GM23248 (cell line): ENCODE measurements at places on chromosomes 1 and 21.

GRCh38 chr1:21651214-21652042, 17.7 kb downstream of the RAP1GAP start:
- peak; percentile 41 for DNase-seq

DNA sequence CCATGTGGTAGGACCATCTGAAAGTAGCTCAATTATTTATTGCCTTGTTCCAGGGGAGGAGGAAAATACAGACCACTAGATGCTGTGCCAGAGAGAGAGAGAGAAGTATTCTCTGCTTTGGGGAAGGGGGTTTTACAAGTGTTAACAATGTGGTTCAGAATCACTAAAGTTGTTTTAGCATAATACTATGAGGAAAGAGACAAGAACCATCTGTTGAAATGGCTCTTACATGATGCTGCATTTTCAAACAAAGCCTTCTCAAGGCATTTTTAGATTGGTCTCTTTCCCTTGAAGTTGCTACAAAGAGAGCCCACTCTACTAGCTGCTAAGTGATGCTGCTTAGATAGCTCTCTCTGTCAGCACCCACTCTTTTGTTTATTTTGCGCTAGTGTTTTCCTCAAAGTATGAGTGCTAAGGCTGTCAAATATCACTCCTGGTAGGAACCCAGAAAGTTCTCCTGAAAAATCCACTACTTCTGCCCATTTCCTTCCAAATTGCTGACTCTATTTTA, 255.1 kb downstream of the NFIA start:
- peak; percentile 24 for DNase-seq

DNA sequence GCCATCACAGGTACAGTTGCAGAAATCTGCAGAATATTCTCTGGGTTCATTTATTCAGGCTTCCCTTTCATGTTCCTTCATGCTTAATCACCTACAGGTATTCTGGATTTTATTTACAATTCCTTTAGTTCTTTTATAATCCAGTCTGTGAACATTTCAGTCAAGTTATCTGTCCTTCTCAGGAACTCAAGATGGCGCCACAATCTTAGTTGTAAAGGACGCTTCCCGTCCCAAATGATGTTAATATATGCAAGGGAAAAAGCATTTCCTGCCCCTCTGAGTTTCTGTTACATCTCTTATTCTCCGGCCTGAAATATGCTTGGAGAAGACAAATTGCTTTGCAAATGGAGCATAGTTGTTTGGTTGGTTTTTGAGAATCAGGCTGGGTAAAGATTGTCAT, 19.3 kb downstream of the F3 start:
- DNase-seq, result peak; percentile 83

DNA sequence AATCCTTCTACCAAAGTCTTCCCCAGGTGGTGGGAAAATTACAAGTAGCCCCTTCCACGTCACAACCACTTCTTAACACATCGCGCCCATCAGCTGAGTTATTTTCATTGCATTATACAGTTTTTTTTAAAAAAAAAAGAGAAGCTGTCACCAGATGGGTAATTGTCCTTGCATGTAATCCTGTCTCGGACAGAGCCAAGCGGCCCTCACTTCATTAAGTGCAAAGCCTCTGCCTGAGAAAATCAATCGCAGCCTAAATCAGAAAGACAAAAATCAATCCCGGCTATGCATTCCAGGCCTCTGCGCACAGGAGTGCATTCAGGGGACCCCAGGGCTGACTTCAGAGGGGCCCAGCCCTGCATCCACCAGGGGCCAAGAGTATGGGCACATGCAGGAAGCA, 538.9 kb downstream of the NPHP4 start:
- no peak for DNase-seq

DNA sequence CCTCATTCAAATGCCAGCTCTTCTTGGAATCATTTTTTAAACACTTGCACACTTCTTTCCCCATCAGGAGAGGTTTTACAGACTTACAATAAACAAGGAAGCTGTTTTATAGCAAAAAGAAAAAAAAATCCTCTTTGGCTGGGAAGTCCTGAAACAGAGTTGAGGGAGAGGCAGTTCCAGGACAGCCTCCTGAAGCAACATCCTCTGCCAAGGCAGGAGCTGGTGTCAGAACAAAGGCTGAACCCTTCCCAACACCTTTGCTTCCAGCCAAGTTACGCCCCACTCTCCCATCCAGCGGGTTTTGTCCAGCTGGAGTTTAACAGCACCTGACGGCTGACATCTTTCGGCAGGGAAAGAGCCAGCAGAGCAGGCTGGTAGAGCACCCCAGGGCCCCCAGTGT, 287.8 kb downstream of the RRAGC start:
- DNase-seq, result no peak

DNA sequence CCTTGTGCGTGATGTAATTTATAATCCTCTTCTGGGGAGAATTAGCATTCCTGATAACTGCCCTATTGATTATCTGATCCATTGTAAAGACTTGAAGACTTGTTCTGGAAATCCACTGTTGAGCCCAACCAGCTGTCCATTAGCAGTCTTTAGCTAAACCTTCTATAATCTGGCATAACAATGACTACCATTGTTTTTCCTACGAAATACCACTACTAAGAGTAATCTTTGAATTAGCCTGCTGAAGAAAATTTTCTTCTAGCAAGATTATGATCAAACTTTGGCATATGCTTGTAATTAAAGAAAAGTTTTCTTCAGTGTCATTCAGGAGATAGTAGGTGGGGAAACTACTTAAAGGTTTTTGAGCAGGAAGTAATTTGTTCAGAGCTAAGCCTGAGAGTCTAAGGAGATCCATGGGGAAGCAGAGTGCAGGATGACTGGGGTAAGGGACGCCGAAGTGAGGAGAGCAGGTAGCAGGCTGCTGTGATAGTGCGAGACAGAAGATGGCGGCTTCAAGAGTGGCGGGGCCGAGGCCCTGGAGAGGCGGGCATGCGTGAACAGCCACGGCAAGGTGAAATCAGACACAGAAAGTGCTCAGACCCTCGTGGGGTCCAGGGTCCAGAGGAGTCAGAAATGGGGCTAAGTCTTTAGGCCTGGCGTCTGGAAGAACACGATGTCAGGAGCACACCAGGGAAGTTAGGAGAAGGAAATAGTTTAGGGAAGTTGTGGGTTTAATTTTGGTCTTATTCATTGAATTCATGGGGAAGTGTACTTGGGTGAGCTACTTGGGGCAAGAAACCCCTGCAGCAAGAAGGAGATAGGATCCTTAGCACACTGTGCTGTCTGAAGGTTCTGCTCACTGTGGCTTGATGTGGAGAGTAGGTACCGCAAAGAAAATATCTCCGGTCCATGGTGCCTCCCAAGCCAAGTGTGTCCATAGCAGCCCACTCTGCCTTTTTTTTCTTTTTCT, 112.6 kb upstream of the ADAR start:
- peak; percentile 41 for DNase-seq

GRCh38 chr1:207787776-207788175, 35.9 kb downstream of the CD46 start:
- peak; percentile 41 for DNase-seq

DNA sequence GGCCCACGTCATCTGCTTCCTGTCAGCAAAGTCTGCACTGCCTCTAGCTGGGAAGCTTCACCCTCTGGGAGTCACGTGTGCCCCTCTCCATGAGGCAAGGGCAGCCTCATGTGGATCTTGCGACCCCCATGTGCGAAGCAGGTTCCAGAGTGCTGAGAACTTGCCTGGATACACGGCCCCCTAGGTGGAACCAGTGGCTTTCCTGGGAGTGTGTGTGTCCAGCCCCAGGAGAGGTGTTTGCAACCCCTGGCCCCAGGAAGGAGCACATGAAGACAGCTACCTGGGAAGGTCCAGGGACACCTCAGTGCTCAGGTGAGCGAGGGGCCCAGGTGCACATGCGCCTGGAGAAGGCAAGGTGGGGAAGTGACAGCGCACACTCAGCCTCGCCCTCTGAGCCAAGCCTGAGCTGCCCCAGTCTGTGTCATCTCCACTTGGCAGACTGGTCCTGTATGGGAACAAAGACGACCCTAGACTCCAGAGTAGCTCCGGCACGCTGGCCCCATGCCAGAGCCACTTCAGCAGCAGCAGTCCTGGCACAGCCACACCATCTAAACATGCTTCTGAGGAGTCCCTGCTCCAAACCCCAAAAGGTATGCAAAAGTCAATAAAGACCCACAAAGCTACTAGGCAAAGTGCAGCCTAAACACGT, 8.9 kb downstream of the LSS start:
- no peak for DNase-seq

DNA sequence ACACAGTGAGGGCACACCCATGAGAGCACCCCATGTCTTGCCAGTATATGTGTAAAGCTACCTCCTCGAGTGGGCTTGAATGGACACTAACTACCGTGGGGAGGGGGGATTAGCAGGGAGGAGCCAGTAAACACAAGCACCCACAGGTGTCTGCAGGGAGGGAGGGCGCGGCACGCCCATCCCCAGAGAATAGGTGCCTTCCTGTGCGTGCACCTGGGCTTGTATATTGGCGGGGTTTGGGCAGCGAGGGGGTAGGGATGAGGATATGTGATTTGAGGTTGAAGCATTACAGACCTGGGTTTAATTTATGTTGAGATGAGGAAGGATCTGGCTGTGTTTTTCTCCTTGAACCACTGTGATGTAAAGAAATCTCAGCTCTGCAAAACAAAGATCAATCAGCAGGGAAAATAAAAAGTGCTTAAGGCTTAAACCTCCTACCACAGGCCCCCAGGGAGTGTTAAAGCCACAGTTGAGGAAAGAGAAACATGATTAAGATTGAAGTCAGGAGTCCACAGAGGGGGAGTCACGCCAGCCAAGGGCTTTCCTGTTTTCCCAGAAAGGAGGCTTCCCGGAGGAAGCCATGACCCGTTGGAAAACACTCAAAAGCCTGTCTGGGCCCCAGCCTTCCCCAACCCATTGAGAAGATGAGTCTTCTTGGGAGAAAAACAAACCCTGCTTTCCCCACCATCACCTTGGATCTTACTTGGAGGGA, 80.0 kb downstream of the CAMK2N1 start:
- peak; percentile 78 for DNase-seq

- DNase-seq, result no peak
These were observed 25.3 kb downstream of the SERTAD4 start for GRCh38 chr1:210257698-210258529.

DNA sequence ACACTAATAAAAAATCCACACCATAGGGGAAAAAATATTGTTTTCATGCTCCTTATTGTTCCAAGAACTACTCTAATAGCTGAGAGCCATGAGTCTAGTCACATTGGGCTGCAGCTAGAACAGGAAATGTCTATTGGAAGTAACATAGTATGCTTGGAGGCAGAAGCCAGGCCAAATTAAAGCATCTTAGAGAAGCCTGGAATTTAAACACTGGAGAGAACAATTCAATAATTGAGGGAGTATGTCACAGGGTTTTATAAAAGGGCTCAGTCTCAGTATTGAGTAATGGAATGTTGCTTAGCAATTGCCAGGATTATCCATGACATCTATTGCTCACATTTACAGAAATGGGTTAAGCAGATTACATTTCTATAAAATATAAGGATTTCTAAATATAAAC, 471.3 kb downstream of the LMO4 start:
- DNase-seq, result peak; percentile 37

DNA sequence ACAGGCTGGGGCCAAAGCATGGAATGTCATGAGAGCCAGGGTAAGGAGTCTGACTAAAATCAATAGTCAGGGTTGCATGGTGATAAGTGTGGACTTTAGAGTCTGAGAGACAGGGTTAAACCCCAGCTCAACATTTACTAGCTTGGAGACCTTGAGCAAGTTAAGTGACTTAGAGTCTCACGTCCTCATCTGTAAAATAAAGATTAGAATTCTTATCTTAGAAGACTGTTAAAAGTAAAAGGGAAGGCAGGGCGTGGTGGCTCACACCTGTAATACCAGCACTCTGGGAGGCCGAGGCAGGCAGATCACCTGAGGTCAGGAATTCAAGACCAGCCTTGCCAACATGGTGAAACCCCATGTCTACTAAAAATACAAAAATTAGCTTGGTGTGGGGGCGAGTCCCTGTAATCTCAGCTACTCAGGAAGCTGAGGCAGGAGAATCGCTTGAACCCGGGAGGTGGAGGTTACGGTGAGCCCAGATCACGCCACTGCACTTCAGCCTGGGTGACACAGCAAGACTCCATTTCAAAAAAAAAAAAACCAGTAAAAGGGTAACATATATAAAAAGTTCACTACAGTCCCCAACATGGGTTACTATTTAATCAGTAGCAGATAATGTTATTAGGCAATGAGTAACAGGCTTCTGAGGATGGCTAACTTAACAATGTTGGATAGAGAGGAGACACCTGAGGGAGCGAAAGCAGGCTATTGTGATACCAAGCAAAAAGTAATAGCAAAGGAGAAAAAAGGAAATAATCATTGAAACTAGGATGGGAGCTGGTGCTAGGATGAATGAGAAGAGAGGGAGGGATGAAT, 20.8 kb downstream of the TMCO1 start:
- DNase-seq, result no peak

GRCh38 chr1:45116340-45116739, 90.1 kb downstream of the ZSWIM5 start:
- DNase-seq, result no peak

DNA sequence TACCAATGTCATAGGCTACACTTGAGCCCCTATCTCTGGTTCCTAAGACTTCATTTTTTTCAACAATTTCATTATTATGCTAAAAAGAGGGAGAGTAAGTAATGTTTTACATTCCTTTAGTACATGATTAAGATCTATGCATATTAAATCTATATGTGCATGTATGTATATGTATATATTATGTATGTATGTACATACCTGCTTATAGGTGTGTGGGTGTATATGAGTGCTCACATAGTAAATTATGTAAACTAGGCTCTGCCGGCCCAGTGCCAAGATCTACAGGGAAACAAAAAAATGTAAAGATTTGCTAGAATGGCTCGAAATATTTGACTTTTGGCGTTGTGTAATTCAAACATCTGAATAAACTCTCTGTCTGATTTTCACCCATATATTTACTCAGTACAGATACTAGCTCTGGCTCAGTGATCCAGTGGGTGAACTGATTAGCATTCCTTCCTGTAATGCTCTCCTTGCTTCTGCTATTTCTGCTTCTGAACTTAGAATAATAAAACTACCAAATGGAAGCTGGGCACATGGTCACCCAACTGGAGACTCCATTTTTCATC, 113.1 kb upstream of the FGGY start:
- no peak for DNase-seq

- DNase-seq, result no peak
These were observed 34.0 kb downstream of the ASTN1 start for GRCh38 chr1:177130451-177130945.

GRCh38 chr1:34292472-34292871, 115.8 kb downstream of the C1orf94 start:
- DNase-seq, result no peak

DNA sequence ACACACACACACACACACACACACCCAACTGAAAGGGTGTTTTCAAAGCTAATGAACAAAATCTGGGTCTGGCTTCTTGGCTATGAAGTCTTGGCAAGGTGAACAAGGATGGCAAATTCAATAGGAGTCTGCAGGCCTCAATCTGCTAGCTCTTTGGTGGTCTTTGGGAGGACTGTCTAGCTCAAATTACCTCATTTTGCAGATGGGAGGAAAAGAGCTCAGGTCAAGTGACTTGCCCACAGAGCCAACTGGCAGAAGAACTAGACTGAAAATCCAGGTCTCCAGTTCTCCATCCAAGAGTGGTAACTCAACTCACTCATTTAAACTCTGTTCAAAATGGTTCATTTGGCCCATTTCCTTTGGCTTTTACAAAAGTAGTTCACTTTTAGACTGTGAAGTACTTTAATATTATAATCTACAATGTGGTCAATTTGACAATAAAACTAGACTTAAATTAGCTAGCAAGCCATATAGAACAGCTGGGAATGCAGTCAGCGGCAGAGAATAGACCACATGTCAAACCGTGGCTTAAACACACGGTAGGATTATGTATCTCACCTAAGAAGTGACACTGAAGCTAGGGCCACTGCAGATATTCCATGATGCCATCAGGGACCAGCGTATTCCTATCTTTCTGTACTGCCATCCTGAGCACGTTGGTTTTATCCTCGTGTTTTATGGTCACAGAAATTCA, 112.9 kb downstream of the APP start:
- no peak for DNase-seq
